ENCODE measurements at places on chromosomes 13 and 19.
A peak's percentile ranks its signal among the peaks of the same experiment; 100 is the strongest.

DNA sequence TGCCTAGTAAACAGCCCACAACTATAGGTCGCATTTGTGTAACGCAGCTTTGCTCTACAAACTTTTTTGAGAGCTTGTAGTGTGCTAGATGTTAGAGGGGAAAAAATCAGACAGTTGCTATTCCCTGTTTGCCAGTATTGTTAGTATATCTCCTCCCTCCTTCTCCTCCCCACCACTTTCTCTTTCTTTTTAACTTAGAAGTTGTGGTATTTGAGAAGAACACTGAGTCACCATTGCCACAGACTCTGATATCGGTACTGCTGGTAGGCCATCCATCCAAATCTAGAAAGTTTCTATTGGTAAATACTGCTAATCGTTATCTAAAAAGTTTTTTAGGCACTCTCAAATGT lies 666 bp downstream of the POMP start:
- DNase-seq: no peak

DNA sequence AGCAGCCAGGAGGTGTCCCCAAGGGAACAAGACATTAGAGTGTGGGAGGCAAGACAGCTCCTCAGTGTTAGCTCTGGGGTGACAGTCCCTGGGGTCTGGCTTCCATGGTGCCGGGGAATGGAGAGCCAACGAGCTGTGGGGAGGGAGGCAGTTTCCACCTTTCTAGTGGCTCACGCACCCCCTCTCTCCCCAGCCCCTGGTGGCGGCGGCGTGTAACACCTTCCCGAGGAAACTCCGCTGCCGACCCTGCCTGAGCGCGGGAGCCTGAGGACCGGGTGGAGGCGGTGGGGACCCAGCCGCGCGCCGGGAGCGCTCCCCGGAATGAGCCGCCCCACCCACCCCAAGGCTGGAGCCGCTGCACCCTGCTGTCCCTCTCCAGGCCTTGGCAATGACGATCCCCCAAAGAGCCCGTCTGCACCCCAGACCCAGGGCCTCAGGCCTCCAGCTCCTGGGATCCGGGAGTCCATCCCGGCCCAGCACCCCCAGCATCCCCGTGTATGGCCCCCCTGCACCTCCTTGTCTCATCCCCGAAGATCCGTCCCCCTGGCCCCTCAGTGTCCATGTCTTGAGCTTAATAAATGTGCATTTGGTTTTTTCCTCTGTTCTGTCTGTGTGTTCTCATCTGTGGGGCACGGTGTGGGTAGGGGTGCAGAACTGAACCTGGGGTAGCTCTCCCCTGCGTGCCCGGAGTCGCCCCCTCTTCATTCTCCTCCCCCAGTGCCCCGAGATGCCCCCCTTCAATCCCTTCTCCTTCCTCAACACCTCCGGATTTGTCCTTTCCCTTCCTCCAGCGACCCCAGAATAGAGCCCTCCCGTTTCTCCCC lies 622 bp upstream of the FXYD5 start:
- peak; percentile 82 for DNase-seq

GRCh38 chr19:55146705-55147273 lies 2.2 kb downstream of the TNNT1 start:
- DNase-seq: no peak

DNA sequence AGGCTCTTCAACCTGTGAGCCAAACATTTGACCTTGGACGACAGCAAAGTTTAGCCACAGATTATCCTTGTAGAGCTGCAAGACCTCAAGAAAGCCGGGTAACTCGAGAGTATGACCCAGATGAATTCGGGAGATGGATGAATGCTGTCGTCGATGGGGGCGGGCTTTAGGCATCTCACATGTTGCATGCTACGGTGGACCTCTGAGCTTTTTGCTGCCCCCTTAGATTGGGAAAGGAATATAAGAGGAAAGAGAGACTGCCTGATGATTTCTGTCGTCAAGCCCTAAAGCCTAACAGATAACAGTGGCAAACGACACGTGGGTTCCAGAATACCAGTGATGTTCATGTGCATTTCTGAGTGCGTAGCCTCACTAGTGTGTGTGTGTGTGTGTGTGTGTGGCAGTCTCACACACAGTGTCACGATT lies 730 bp upstream of the ABCC4 start:
- peak; percentile 37 for DNase-seq

DNA sequence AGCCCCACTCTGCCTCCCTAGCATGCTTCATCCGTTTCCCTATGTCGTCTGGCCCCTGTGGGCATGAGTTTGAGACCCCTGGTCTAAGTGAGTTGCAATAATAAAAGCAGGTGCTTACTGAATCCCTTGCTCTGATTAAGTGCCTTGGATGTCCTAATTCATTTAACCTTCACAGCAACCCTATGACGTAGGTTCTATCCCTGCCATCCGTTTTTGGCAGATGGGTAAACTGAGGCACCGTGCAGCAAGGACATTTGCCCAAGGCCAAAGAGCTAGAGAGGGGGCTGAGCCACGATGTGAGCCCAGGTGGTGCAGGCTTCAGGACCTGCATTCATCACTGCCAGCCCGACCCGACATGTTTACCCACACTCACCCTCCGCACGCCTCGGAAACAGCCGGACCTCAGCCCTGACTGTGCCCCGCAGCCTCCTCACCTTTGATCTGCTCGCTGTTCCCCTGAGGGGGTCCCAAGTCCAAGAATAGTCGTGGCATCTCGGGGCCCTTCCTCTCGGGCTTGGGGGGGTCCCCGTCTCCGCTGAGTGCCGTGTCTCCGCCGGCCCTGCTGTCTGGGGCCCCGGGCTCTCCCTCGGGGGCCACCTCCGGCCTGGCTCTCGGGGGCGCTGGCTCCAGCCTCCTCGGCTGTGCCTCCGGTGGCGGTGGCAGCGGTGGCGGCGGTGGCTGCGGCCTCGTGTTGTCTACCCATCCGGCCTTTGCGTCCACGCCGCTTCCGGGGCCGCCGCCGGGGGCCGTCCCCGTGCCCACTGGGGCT lies 14.5 kb downstream of the LMTK3 start:
- no peak for DNase-seq

Measured in activated naive CD4-positive, alpha-beta T cell treated with anti-CD3 and anti-CD28 coated beads, Interleukin-2, amount 50 U/mL, for 16 hours (primary cell).